RWPE1 (cell line): ENCODE measurements at places on chromosomes 2 and 18.

GRCh38 chr2:26172189-26172870, 558 bp upstream of the GAREM2 start:
- DNase-seq, result no peak

- no peak for DNase-seq
Measured at GRCh38 chr2:157876786-157877138, 632 bp upstream of the ACVR1 start.

GRCh38 chr2:134689315-134689714, 29.5 kb downstream of the TMEM163 start:
- DNase-seq, result no peak

- DNase-seq, result no peak
Measured at GRCh38 chr2:1077911-1078310, 127.3 kb downstream of the SNTG2 start.

DNA sequence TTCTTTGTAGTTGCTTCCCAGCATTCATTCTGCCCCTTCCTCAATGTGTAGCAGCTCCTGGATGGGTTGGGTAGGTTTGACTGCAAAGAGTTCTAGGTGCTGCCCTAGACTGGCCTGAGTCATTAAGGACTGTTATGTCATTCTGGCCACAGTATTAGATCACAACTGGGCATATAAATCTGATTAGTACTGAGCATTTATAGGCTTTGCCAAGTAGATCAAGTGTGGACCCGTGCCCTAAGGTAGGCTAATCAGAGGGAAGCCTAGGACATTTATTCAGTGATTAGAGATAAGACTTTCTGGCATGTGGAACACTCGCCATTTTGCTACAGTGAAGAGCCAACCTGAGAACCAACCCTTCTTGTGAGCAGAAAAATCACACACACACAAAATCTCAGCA, 2.7 kb downstream of the KATNAL2 start:
- no peak for DNase-seq

- no peak for DNase-seq
Measured at GRCh38 chr2:30224151-30224550, 7.2 kb upstream of the LBH start.

GRCh38 chr2:53075760-53076159, 691.8 kb upstream of the CHAC2 start:
- DNase-seq, result no peak

DNA sequence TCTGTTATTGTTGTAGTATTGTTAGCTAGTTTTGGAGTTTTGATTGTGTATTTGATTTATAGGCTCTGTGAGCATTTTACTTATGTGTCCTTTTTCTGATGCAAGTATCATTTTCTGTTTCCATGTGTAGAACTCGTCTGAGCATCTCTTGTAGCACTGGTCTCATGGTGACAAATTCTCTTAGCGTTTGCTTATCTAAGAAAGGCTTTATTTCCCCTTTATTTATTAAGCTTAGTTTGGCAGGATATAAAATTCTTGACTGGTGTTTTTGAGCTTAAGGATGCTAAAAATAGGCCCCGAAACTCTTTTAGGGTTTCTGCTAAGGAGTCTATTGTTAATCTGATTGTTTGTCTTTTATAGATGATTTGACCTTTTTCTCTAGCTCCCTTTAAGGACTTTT, 57.6 kb upstream of the THUMPD2 start:
- no peak for DNase-seq

DNA sequence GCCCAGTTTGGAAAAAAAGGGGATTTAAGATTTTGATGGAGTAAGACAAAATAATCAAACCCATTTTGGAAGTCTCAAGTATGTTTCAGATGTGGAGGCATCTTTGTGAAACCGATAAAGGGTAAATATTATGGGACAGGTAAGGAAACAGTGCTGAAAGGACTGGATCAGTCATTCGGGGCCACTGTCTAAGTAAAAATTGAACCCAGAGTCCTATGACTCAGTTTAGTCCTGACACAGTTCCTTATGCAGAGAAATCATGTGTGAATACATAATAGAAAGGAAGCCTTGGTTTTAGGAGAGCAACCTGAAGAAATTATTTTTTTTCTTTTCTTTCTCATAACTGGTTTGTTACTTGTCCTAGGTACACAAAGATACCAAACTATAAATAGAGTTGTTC, 15.4 kb upstream of the ZEB2 start:
- no peak for DNase-seq

- DNase-seq, result no peak
Measured at GRCh38 chr2:11677136-11678055, 7.4 kb upstream of the NTSR2 start.

- DNase-seq, result no peak
Measured at GRCh38 chr18:25210622-25211021, 141.3 kb downstream of the ZNF521 start.

GRCh38 chr2:62284980-62285379, 89.1 kb downstream of the B3GNT2 start:
- DNase-seq, result no peak

GRCh38 chr18:60698901-60699300, 326.3 kb upstream of the MC4R start:
- no peak for DNase-seq

DNA sequence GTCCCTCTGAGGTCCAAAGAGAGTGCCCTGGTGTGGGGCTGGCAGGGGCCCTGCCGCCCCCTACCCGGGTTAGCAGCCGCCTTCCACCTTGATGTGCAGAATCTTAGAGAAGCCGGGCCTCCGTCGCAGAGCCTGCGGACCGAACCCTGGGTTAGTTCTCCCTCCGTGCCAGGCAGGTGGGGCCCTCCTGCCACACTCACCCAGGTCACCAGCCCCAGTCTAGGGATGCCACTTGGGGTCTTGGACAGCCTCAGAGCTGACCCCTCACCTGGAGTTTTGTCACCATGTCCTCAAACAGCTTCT, 24.8 kb downstream of the CCT7 start:
- no peak for DNase-seq

GRCh38 chr18:61596296-61596695, 263.1 kb downstream of the CDH20 start:
- DNase-seq, result no peak

DNA sequence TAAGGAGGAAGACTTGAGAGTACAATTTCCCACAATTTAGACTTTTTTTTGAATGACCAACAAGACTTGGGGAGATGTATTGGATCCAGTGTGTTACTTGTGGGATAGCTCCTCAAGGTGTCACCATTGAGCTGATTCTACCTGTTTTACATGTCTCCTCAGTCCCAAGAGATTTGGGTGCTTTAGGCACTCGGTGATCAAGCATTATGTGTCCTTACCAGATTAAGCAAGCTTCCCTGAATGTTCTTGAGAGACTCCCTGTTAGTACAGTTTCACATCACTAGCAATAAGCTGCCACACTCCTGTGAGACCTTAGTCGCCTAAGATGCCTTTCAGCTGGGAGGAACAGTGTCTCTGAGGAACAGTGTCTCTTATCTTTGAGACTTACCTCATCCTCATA, 384.3 kb upstream of the SYT4 start:
- peak; percentile 0 for DNase-seq

DNA sequence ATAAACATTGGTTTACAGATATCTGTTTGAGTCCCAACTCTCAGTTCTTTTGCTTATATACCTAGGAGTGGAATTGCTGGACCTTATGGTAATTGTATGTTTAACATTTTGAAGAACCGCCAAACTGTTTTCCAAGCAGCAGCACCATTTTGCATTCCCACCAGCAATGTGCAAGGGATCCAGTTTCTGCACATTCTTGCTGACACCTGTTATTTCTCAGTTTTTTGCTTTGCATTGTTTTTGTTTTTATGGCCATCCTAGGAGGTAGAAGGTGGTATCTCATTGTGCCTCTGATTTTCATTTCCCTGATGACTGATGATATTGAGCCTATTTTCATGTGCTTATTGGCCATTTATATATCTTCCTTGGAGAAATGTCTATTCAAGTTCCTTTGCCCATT, 71.2 kb downstream of the MCFD2 start:
- DNase-seq, result no peak

DNA sequence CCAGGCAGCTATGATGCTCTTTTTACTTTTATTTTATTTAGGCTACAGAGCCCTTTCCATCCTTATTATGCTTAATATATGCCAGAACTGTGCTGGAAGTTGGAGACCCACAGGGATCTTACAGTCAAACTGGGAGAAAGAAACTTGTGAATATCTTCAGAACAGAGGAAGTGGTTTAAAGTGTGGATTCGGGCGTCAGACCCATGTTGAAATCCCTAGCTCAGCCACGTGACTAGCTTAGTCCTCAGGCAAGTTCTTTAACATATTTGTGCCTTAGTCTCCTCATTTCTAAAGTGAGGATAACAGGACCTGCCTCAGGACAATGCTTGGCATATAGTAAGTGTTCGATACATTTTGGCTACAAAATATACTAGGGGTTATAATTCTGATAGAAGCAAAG, 59.1 kb downstream of the MAP3K20 start:
- DNase-seq, result peak; percentile 53

GRCh38 chr2:237075749-237076599, 9.7 kb upstream of the COPS8 start:
- no peak for DNase-seq

DNA sequence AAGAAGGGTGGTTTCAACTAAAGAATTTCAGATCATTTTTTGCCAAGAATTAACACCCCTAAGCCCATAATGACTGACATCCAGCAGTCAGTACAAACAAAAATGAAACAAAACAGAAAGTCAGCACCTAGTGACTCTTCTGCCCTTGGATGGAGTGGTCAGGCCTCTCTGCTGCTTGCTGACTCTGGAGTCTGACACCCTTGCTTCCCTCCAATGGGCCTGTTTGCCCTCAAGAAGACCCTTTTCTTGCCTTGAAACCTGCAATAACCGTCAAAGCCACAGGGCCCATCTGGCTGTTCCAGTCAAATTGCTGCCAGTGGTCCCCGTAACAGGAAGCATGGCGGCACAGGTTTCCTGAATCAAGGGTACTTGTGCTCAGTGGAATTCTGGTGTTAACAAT, 27.2 kb upstream of the CYTIP start:
- DNase-seq, result no peak

GRCh38 chr18:53489266-53489665, 735.2 kb downstream of the MBD2 start:
- DNase-seq, result no peak

DNA sequence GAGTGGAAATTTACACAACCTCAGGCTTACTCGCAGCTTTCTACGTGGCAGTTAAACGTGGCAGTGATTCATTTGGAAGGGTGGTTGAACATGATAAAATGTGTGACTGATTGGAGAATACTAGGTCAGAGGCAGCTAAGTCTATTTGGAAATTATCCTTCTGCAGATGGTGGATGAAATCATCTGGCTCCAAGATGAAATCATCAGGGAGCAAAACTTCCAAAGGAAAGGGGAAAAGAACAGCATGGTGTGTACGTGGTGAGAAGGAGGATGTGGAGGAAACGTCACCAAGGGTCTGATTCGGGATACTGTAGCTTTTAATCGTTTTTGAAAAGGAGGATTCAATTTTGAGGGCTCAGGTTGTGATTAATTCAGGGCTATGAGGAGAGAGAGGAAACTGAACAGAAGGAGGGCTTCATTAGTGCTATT, 47.9 kb downstream of the COL3A1 start:
- DNase-seq, result no peak

- no peak for DNase-seq
Measured at GRCh38 chr2:157155992-157156391, 101.5 kb upstream of the GALNT5 start.

GRCh38 chr2:45477546-45477945, 133.5 kb downstream of the SRBD1 start:
- DNase-seq, result no peak

- DNase-seq, result no peak
Measured at GRCh38 chr2:52396836-52397235, 1364.9 kb upstream of the NRXN1 start.

GRCh38 chr2:222180619-222181018, 118.2 kb downstream of the PAX3 start:
- no peak for DNase-seq

DNA sequence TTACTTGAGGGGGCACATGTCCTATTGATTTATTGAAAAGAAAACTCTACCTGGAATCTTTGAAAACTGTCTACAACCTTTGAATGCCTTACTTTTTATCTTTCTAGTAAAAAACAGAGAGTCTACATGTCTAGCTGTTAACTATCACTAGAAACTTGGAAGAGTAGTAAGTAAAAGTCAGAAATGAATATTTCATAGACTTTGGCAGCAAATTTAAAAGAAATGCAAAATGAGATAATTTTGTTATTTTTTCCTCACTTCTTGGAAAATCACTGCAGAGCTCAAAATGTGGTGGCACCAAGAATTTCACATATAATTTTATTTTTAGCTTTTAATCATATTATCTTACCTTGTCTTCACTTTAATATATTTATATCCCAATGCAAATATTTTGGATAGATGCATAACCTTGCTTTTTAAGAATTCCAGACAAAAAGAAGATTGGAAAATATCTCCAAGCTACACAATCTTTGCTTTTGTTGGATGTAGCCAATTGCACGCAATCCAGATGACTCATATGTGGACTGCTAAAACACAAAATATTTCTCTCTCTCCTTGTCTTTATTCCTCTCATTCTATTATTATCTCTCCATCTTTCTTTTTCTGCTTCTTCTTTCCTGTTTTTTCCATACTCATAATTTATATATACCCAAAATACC, 92.2 kb upstream of the DSEL start:
- no peak for DNase-seq

- DNase-seq, result peak; percentile 73
Measured at GRCh38 chr2:130328710-130329109, 14.0 kb upstream of the IMP4 start.

- no peak for DNase-seq
Measured at GRCh38 chr2:36967236-36967876, 1.0 kb upstream of the STRN start.

GRCh38 chr2:73999881-74000597, 15.3 kb downstream of the TET3 start:
- DNase-seq, result no peak

DNA sequence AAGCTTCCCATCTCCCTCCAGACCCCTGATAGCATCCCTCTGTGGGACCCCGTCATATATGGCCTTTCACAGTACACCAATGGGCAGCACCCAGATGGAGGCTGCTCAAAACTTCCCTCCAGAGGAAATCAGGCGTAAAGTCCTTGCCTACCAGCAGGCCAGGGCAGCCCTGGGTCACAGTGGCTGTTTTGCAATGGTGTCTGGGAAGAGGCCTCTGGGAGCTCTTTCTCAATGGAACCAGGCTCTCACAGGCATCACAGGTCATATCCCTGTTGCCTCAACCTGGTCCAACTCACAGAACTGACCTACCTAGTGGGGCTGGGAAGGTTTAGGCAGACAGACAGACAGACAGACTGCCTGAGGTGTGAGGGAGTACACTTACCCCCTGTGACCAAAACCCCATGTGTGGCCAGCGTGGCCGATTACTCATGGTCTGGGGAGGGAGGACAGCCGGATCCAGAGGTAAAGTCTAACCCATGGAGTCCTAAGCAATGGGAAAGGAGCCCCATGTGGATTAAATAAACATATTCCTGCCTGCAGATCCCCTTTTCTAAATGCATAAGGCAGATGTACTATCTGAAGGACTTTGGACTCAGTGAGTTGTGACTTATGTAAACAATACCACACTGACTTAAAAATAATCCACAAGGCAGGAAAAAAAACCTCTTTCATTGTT, 58.2 kb downstream of the BCL2L11 start:
- DNase-seq, result no peak

- no peak for DNase-seq
Measured at GRCh38 chr2:141417246-141417797, 713.5 kb downstream of the LRP1B start.
